ENCODE measurements at places on chromosomes 4 and X.

DNA sequence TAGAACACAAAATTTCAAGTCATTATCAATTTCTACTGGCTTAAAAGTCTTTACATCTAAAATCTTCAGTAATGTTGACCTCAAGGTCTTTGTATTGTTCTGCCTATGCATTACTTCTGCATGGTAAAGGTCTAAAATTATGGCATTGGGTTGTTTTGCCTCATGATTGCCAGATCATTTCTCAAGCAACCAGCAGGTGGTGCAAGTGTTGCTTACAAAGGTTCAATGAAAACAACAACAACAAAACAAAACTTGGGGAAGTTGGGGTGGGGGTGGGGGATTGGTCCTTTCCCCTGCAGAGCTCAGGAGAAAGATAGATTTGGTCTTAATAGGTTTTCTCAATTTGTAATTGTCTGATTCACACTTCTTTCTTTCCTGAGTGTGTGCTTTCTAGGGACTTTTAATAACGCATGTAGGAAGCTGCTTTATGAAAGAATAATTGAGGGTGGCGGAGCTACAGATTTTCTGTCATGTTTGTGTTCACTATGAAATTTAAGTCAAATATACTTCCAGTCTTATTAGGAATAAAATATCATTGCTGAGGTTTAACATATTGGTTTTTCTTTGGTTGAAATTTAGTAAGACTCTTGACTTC is 145.1 kb downstream of the COL4A5 start:
- DNase-seq = peak; percentile 15

DNA sequence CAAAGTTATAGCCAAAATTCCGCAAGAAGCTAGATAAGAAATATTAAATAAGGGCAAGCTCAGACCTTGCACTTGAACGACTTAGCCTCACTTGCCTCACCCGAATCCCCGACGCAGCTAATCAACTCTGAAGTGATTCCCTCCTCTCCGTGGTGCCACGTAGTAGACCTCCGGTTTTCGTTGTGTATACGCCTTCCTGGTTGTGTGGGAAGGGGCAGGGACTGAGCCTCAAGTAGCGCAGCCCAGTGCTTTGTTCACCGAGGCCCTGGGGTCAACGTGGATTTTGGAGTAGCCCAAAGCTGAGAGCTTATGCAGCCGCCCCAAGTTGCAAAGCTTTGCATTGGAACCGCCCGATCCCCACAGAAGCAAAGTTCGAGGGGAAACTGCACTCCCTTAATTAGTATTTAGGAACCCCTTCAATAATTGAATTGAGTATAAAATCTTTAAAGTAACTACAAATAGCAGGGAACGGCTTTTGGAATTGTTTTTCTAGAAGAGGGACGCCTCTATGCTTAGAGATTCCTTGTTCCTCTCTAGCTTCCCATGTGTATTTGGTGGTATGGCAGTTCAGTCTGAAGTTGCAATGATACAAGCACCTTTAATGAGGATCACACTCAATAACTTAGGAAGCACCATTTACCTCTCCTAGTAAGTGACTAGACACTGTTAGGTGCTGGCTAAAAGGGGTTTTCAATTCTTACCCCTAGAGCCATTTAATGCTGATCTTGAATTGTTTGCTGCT is 55.7 kb downstream of the LINC00632 start:
- peak; percentile 70 for DNase-seq

DNA sequence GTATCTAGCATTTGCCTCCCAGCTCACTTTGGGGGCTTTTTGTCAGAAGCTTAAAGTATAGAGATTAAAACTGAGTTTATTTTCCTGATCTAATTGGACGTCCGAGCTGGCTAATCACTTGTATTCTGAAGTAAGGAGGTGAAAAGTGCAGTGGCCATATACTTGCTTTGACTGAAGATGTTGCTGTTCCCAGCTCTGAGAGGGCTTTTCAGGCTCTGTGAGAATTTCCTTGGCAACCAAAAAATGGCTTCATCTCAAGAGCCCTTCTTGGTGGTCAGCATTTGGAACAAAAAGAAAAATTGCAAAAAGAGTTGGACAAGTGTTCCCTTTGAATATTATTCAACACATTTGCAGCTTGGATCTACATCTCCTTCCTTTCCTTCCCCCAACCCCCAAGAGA is 67.0 kb downstream of the SLC4A4 start:
- no peak for DNase-seq

DNA sequence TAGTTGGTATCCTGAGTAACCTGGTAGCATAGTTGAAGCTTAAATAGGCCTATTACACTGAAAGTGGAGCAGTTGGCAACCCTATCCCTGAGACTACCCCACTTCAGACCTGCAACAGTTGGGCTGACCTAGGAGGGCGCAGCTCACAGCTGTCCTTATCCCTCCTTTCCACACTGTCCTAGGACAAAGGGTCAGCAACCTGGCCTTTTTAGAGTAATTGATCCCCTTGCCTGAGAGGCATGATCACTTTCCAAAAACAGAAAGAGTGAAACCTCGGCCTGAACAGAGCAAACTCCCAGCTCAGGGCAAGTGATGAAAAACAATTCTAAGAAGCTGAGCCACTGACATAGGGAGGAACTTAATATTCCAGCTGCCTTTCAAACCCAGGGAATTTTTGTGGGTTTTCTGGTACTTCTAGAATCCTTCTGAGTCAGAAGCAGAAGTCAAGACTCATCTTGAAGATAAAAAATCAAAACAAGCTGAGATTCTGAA is 94.9 kb upstream of the MYOZ2 start:
- DNase-seq = peak; percentile 91

- DNase-seq = peak; percentile 11
These were observed 17.8 kb downstream of the MFAP3L start for GRCh38 chr4:170008371-170008770.

- DNase-seq = peak; percentile 19
These were observed 131.8 kb downstream of the OR13H1 start for GRCh38 chrX:131675596-131676194.

DNA sequence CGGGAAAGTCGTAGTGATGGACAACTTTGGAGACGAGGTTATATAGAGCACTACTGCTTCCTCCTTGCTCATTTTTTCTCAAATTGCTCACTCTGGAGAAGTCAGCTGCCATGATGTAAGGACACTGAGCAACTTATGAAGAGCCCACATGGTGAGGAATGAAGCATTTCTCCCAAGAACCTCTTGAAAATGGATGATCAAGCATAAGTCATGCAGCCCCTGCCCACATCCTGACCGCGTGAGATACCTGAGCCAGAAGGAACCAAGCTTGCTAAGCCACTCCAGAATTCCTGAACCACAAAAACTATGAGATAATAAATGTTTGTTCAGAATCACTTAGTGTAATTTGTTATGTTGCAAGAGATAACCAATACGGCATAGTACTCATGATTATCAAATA is 42.8 kb downstream of the PDE5A start:
- peak; percentile 9 for DNase-seq

GRCh38 chrX:100217547-100217946 is 192.5 kb downstream of the PCDH19 start:
- no peak for DNase-seq

DNA sequence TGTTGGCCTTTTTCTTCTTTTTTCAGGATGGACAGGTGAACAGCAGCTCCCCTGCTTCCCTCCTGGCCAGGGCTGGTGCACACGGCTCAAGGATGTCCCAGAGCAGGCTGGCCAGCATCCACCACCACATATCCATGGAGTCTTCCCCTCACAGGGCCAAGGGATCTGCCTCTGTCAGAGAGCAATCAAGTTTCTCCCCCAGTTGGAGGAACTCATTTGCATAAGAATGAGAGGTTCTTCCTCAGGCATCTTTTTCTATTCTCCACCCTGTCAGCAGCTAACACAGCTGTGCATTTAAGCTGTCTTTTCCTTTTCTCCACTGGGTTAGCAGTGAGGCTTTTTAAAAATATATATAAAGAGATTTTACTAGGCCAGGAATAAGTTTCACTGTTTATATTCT is 143.8 kb downstream of the ANAPC10 start:
- no peak for DNase-seq

DNA sequence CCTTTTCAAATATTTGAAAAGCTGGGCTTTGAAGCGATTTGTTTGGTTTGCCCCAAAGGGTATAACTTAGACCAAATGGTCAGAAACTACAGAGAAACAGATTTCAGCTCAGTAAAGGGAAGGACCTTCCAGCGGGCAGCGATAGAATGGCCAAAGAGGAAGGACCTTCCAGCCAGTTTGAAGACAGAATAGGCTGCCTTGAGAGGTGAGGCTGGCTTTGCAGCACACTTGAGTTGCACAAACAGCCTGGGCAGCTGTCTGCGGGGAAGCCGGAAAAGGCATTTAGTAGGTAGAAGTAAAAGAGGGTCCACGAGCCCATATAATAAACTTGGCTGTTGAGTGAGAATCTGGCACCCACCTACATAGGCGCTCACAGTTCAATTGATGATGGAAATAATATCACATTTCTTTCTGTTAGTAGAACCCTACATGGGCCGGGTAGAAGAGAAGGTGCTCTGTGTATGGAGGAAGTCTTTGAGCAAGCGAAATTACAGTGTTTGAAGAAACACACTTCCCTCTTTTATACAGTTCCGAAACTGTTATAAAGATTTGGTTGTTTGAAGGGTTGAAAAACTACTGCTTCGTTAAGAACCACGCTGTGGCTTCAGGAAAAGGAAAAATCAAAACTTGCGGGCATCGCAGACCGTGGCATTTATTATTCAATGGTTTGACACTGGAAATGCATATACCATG is 75.0 kb upstream of the SORBS2 start:
- no peak for DNase-seq

GRCh38 chr4:78962597-78963115 is 23.4 kb upstream of the PAQR3 start:
- no peak for DNase-seq

DNA sequence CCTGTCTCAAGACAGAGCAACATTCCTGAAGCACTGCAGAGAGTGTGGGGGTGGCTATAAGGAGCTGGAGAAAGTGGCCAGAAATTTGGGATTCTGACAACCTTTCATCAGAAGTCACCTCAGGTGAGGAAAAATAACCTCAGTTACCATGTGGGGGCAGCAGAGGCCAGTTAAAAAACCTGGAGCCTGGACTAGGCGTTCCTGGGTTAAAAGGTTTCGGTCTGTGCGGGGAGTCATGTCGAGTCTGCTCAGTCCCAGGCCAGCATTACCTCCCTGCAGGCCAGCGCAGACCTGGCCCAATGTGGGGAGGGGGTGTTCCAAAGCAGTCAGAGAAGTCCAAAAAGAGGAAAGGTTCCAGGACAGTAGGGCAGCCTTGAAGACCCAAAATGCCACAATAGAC is 10.9 kb upstream of the NALF2 start:
- DNase-seq = peak; percentile 9

DNA sequence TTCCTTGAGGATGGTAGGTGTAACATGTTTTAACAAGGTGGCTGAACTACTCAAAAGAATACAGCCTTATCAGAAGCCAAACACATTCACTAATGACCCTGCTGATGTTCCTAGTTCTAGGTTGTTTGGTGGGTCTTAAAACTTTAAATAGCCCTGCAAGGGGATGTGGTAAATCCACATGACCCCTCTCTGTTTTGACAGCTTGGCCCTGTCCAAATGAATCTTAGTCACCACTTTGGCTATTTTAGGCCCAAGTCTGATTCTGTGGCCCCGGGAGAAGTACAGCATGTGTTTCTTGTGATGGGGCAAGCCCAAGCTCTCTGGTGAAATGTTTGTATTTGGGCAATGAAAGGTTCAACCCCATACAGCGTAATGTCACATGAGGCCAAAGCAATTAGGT is 54.5 kb upstream of the GPR34 start:
- DNase-seq = no peak

- no peak for DNase-seq
These were observed 91.7 kb upstream of the PAQR3 start for GRCh38 chr4:79030973-79031372.

DNA sequence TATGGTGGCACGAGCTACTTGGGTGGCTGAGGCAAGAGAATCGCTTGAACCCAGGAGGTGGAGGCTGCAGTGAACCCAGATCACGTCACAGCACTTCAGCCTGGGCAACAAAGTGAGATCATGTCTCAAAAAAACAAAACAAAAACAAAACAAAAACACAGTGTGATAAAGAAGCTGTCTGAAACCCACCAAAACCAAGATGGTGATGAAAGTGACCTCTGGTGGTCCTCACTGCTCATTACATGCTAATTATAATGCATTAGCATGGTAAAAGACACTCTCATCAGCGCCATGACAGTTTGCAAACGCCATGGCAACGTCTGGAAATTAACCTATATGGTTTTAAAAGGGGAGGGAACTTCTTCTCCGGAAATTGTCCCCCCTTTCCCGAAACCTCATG is 29.4 kb upstream of the OPHN1 start:
- peak; percentile 52 for DNase-seq

GRCh38 chrX:10021461-10022272 is 54.5 kb downstream of the CLDN34 start:
- peak; percentile 46 for DNase-seq

- DNase-seq = peak; percentile 42
These were observed 334.7 kb upstream of the NR3C2 start for GRCh38 chr4:148776941-148777340.

GRCh38 chr4:87530868-87531267 is 1.7 kb upstream of the SPARCL1 start:
- peak; percentile 56 for DNase-seq

DNA sequence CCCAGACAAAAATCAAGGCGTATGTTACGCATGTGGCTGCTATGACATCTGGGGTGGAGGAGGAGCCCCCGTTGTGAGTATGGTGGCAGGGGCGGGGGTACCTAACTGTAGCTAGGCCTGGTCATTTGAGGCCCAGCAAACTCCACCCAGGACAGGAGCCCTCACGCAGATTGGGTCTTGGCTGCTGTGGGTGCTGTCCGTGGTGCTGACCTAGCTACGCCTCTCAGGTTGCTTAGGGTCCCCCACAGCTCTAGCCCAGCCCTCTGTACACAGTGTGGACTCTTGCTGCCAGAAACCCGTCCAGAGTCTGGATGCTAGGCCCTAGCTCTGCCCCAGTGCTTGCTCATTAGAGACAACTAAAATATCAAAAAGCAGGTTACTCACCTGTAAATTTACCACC is 146.7 kb upstream of the PSAPL1 start:
- peak; percentile 18 for DNase-seq

GRCh38 chr4:1009542-1010394 is 1.7 kb upstream of the FGFRL1 start:
- peak; percentile 84 for DNase-seq

DNA sequence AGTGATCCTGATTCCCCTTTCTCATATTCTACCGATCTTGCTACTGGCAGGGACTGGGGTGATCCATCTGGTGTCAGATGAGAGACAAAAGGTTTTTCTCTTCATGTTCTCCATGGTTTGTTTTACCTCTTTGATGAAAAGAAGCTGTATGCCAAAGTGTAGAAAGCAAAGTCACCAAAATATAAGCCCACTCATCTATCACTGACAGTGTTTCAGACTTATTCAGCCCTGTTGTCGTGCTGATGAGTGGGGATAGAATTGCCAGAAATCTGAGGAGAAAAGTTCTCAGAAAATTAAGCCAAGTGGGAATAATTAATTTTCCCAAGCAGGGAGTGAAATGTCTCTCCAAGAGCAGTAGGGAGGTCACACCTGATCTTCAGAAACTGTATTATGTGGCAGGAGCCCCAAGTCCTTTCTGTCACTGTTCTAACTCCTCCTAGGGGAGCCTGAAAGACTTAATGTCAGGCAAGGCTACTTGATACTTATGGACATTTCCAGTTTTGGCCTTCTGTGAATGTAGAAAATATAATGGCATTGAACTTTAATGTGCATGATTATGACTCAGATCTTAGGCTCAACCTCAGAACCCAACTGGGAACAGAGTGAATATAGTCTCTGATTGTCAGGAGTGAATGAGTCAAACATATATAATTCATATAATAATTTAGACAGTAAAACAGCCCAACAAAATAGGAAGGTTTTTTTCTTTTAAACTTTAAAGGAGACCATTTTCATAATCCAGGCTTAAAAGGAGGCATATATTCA is 298.1 kb downstream of the ANKRD50 start:
- DNase-seq = peak; percentile 58

Measured in GM23248 (cell line).